ENCODE measurements at places on chromosomes 7 and 10. TPM values are rescaled to one million over a fixed set of nuclear protein-coding genes. Genes with fewer than 3 reads are reported as not detected.

DNA sequence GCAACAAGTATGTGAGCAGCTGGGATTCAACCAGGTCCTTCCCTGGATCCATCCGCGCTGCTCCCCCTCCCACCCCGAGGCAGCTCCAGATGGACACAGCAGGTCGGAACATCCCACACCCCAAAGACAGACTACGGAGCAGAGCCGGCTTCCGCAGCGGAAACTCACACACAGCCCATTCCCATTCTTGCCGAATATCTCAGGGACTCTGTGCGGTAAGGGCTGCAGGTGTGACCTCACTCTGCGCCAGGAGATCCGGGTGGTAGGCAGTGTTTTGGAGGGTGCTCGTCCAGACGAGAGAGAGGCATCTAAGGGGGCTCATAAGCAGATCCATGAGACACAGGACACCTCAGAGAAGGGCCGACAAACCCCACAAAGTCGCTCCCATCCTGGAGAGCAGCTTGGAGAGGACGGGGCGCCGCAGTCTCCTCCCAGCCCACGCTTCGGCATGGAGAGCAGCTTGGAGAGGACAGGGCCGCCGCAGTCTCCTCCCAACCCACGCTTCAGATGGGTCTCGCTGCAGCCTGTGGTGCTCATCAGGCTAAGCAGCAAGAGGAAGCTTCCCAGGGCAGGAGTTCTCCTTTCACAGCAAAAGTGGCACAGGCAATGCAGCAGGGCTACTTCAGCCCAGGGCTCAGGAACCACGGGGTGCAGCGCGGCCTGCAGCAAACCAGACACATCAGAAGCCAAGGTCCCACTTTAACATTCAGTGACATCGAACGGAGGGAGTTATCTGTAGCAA is 179.9 kb downstream of the DIP2C start:
- DNase-seq = no peak

GRCh38 chr7:151274936-151275812 is 26.7 kb upstream of the SMARCD3 start:
- no peak for DNase-seq

DNA sequence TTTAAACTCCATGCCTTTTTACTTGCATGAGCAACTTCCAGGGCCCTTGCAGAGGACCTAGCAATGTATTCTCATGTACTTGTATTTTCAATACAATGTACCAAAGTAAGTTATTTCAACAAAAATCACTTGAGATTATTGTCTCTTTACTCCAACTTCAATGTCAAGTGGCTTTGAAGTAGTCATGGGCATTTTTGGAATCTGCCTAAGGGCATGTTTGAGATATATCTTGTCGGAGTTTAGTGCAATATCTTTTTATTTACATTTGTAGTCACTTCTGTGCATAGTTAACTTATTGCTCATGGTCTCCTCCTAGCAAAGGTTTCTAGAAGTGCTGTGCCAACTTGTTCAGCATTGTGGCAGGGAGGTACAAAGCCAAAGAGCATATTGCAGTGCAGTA is 508.7 kb upstream of the SEMA3D start:
- no peak for DNase-seq

GRCh38 chr7:15446280-15446679 is 115.5 kb downstream of the AGMO start:
- DNase-seq = no peak

The C10orf120 gene
- total RNA-seq = not detected

The CRHR2 gene
- total RNA-seq = not detected

The ATE1 gene
- total RNA-seq = 39.0 TPM

The AP5Z1 gene
- total RNA-seq = 44.4 TPM

The CC2D2B gene
- not detected for total RNA-seq

The KBTBD2 gene
- 30.2 TPM for total RNA-seq

All from activated CD4-positive, alpha-beta T cell treated with anti-CD3 and anti-CD28 coated beads, Interleukin-2, amount 10 ng/mL, durations not matched to agents 24 days and 14 days (primary cell).